Camera-type eye (tissue), 1 donor: ENCODE measurements at places on chromosomes 11 and 22. TPM values are rescaled to one million over a fixed set of nuclear protein-coding genes. Genes with fewer than 3 reads are reported as not detected.

Gene BET1L
- total RNA-seq, result 33.9 TPM

Gene OR5D13
- not detected for total RNA-seq

Gene CCDC88B
- total RNA-seq, result 13.1 TPM

Gene STK33
- total RNA-seq, result 36.1 TPM

Gene TRIM48
- total RNA-seq, result not detected

Gene ACTN3
- total RNA-seq, result 0.49 TPM

Gene BTG4
- total RNA-seq, result not detected

Gene CD82
- 31.1 TPM for total RNA-seq

Gene CHRDL2
- not detected for total RNA-seq

Gene INSC
- total RNA-seq, result 3.2 TPM

Gene NNMT
- 2.1 TPM for total RNA-seq

Gene OSM
- total RNA-seq, result 0.77 TPM

Gene KCNJ1
- not detected for total RNA-seq

Gene DNHD1
- 12.1 TPM for total RNA-seq

Gene OR8B8
- total RNA-seq, result not detected

Gene STARD10
- 27.0 TPM for total RNA-seq
